ENCODE measurements at places on chromosomes 4 and X.

DNA sequence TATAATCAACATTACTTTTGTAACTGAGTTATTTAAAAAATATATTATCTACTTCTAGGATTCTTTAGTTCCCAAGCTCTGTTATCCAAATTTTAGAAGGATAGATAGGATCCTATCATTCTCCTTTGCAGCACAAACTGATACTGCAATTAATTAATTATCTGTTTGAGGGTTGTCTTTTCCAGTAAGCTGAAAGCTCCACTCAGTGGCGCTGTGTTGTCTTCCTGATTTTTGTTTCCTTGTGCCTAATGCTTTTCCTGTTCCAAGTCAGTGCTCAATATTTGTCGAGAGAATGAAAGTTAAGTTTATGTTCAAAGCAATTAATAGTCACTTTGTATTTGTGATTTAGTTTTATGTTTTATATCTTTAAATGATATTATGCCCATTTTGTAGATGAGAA lies 107.4 kb upstream of the ANK2 start:
- DNase-seq = no peak

GRCh38 chr4:126183206-126183605 lies 868.5 kb downstream of the FAT4 start:
- DNase-seq = no peak

- DNase-seq = no peak
Observed at GRCh38 chr4:83657336-83657735, 121.4 kb downstream of the GPAT3 start.

DNA sequence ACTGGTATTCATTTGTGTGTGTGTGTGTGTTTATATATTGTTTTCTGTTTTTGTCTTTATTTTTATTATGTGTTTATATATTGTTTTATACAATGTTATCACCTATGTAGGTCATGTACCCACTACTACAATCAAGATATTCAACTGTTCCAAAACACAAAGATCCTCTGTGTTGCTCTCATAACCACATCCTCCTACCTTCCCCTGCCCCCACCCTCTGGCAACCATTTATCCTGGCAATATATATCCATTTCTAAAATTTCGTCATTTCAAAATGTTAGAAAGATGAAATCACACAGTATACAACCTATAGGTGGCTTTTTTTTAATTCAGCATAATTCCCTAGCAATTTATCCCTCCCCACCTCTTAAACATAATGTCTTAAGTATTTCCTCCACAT lies 18.8 kb upstream of the RPL34 start:
- DNase-seq = no peak

DNA sequence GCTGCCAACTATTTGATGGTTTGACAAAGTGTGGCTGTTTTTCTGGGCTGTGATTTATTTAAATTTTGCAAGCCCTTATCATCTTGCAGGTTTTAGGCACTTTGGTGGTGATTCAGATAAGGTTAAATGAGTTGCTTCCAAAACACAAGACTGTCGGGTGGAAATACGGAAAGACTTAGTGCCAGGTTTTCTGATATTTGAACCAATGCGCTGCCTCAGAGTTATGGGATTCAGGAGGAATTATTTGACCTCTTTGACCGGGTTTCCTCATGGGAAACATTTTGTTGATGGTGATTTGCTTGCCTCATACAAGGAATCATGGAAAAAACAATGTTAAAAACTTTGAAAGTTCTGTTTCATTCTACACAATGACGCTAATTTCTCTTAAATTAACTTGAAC lies 136.1 kb upstream of the MAP9 start:
- no peak for DNase-seq

- DNase-seq = no peak
Observed at GRCh38 chr4:155900381-155900780, 3.1 kb upstream of the TDO2 start.

DNA sequence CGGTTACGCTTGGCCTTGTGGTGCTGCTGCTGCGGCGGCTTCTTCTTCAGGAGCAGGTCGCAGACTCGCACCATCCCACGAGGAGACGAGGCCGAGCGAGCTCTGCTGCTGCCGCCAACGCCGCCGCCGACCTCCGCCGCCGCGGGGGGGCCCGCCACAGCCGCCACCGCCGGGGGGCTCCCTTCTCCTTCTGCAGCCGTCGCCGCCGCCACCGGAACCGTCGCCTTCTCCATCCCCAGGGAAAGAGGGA lies 237 bp downstream of the ANKRD17 start:
- no peak for DNase-seq

DNA sequence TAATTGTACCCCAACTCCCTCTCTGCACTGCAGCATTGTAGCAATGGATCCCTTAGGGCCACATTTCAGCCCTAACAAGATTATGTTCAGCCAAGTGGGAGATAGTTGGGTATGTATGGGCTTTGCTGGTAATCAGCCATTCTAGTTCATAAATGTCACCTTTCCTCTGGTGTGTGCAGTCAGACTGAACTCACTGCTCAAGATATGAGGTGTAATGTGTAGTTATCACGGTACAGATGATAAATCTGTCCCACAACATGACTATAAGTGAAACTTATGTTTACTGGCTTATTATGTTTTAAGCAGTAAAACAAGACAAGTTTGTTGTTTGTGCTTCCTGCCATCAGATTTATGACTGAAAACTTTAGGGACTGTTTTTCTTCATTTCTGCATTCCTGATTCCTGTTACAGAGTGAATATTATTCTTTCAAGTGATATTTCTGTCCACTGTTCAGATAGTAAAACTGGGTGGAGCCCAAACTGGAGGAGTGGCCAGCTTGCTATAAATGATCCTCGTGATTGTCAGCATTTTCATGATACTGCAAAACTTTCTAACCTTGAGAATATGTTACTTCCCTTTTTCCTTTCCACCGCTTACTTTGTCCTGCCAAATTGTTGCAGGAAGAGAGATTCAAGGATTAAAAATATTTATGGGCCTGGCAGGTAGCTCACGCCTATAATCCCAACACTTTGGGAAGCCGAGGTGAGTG lies 44.9 kb downstream of the ANAPC4 start:
- no peak for DNase-seq

- no peak for DNase-seq
Observed at GRCh38 chr4:149518471-149518870, 297.2 kb downstream of the IQCM start.

GRCh38 chrX:126967225-126967624 lies 147.7 kb downstream of the PRR32 start:
- no peak for DNase-seq

DNA sequence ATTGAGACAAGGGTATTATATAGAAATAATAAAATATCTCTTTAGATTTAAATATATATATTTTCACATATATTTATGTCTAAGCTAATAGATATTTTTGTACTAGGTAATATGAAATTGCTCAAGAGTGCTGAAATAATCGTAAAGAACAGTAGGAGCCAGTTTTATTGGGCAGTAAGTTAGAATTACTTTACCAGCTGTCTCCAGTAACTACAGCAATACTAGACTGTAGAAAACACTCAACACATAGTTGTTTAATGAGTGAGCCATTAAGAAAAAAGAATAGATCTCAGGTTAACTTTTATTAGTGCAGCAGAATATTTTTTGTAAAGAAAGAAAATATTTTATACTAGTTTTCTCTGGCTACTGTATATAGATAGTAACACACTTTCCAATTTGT lies 715.2 kb downstream of the TRIML1 start:
- DNase-seq = no peak

DNA sequence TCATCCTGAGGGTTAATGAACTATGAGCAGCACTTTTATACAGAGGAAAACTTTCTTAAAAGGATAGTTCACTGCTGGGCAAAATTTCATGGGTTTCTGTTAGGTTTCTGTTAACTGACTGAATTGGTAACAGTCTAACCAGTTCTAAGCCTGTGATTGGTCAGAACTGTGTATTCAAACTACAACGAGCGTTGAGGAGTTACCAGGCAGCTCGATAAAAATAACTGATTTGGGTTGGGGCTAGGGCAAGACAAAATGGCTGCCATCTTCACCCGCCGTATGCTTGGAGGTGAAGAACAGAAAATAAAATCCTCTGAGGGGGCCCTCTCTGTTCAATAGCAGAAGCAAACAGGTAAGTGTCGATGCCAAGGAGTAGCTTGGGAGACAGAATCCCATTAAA lies 22.0 kb downstream of the FAM133A start:
- no peak for DNase-seq

DNA sequence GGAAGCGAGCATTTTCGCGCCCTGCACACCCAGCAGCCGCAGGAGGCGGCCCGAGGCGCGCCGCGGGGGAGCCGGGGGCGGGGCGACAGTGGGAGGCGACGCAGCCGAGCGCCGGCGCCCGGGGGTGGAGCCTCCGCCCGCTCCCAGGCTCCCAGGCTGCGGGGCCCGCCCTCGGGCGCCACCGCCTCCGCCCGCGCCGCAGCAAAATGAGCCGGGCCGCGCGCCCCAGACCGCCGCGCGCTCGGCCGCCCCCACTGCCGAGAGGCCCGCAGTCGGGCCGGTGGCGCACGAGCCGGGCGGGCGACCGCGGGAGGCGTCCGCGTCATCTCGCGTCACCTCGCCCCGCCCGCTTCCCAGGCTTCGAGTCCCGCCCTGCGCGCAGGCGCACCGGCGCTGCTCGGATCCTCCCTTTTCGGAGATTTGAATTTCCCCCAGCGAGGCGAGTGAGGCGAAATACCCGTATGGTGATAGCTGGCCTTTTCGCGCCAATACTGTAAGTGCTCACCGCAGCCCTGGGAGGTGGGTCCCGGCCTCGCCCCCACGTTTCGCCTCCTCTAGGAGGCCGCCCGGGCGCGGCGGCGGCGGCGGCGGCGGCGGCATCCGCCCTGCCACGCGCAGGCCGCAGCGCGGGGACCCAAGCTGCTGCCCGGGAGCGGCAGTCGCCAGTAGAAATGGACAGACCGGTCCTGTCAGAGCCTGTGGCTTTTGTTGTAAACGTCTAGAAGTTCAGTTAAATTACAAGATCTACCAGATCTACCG lies at the start of gene TMEM187:
Gene TMEM187, plus strand, starts transcription at position 387 of the 759 bp plus-strand sequence. CDS start 9,309 bp downstream, outside the sequence.
- peak; percentile 85 for DNase-seq

GRCh38 chrX:123425904-123426303 lies 241.8 kb downstream of the GRIA3 start:
- DNase-seq = peak; percentile 1

DNA sequence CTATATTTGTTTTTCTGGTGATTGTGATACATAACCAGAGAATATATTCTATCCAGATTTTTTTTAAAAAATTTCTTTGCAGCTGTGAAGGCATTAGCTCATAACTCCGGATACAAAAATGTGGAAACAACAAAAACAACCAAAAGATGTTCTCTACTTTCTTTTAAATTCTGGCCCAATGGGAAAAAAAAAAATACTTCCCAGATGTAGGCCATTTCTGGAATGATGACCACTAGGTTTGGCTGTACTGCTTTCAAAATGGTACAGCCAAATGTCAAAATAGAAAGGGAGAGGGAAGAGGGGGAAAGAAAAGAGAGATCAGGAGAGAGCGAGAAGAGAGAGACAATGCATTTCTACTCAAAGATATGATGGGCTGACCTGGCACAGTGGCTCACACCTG lies 14.6 kb downstream of the ANOS1 start:
- DNase-seq = no peak

DNA sequence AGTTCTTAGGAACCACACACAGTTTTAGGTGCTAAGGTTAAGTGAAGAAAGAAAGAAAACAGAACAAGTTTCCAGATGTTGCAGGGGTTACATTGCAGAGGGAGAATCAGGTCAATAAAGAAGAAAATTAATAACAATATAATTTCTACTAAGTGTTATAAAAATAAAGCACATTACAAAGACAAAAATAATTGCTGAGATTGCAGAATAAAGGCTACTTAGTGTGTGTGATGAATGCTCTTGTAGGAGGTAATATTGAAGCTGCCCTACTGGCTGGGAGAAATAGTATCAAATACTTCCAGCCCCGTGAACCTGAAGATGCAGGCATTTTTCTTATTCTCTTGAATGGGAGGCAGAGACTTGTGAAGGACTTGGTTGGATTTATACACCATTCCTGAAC lies 33.2 kb upstream of the FAM9A start:
- DNase-seq = no peak

DNA sequence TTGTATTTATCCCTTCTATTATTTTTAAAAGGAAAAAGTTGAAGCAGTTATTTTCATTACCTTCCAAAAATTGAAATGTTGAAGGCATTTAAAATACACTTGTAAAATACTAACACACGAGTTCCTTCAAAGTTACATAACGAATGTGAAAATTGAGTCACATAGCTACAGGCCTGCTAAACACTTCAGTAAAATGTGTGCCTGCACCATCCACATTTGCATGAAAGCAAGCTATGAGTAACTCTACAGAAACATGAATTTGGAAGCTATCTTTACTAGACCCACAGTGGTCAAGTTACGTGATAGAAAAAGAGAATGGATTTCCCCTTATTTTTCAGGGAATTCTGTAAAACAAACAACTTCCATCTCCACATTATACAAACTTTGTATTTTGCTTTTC lies 1148.8 kb upstream of the PCDH7 start:
- no peak for DNase-seq

GRCh38 chrX:83108278-83108677 lies 399.8 kb upstream of the POU3F4 start:
- DNase-seq = no peak

GRCh38 chr4:86223472-86223871 lies 136.4 kb downstream of the MAPK10 start:
- DNase-seq = no peak

DNA sequence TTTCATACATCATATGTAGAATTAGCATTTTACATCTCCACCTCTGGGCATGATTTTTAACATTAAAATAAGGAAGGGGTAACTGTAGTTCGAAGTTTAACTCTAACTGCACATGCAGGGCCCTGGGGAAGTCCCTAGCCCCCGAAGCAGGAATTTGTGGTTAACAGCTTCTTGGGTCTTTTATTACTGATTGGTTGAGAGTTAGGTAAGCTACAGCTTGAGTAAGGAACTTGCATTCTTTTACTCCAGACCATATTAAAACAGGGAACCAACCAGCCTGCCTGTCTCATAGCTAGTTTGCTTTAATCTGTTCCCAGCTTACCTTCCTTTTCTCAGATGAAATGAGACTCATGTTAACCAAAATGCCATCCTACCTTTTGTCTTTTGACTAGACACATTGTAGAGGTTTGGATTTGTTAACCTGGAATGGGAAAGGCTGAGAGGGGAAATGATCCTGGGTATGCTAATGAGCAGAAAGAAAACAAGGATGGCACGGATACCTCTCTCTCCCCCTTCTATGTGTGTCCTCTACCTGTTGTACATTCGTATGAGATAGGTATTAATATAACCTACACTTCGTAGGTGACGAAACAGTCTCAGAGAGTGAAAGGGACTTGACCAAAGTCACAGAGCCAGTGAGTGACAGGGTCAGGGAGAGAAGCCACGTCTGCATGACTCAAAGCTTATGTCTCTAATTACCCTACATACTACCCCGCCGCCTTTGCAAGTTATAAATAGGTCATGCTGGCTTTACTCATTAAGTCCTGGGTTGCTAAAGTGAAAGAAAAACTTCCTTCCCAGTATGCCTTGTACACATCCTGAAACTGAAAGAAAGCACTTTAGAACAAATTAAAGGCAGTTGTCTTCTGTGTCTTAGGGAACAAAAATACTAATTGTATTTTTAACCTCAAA lies 119.5 kb upstream of the AFF2 start:
- no peak for DNase-seq

DNA sequence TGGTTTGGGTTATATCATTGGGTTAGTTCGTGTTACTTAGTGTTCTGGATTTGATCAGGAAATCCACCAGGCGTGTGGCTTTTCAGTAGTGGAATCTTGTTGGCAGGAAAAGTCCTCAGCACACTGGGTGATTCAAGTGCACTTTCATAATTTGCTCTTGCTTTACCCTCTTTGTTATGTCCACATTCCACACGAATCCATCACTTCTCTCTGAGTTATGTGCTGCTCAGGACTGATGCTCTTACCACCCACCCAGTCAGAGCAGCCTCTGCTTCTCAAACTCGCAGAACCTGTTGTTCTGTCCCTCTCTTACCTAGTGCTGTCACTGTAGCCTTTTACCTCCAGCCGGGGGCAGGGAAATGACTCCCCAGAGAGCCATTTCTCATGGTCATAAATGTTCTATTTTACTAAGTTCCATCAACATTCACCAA lies 37.2 kb upstream of the SCRG1 start:
- no peak for DNase-seq

Data from amygdala (tissue), 56 donors.